ENCODE measurements at places on chromosomes 7 and 10.

- no peak for DNase-seq
Observed at GRCh38 chr7:111594602-111595001, 32.3 kb upstream of the IMMP2L start.

DNA sequence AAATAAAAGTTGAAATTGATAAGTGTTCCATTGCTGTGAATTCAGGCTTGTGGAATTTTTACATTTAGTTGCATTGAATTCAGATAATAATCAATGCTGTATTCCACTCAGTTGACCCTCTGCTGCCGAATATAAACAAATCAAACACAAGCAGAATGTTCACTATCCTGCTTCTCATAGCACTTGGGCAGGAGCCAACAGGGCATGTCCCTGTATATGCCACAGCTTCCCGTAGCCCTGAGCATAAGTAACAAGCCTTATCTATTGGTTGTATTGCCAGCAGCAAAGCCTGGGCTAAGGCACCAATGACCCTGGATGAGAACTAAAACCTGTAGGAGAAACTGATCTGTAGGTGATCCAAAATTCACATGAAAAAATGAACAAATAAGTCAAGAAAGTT lies 145.9 kb downstream of the ARHGAP12 start:
- no peak for DNase-seq

DNA sequence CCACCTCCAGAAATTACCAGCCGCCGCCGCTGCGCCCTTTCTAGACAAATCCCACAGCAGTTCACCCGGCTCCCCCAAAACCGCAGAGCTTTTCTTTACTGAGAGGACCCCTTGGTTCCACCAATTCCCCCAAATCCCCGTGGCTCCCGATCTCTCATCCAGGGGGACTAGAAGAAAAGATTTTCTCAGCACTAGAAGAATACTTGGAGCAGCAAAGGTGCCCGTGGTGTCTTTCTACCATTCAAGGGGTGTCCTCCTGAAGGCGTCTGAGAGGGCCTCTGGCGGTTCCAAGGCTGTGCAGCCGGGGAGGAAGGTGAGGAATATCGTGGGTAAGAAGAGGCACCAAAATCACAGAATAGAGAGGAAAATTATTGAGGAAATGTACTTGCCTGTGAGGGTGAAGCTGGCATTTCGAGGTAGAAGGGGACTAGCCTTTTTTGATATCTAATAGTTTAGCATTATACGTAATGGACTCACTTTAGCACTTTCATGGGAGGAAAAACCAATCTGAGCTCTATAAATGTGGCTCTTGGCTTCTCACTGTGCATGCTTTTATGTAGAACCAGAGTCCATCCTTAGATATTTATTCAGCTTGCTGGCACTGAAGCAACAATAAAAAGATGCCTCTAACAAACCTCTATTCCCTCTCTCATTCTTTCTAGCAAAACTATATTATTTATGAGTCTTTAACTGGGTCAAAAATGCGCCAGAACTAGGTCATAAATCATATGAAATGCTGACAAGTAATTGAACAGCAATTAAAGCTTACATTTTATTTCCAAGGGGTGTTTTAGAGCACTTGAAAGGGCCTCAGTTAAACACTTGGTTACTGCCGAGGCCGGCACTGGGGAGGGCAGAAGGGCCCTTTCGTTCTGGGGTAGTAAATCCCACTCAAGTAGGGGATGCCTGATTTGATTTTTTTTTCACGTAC lies 13.8 kb upstream of the HOXA2 start:
- DNase-seq = no peak

DNA sequence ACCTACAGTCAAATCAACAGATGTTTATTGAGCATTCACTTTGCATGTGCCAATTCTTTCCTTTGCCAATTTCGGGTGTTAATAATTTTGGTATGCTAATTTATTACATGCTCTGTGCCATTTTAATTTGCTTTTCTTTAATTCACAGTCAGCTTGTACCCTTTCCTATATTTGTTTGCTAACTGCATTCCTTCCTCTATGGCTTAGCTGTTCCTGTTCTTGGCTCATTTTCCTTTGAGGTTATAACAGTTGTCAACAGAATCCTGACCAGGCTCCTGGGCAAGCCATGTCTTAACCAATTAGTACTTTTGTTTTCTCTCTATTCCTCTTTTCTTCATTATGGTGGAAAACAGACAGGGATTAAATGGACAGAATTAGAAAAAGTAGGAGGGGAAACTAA lies 73.6 kb upstream of the RPA3 start:
- no peak for DNase-seq

DNA sequence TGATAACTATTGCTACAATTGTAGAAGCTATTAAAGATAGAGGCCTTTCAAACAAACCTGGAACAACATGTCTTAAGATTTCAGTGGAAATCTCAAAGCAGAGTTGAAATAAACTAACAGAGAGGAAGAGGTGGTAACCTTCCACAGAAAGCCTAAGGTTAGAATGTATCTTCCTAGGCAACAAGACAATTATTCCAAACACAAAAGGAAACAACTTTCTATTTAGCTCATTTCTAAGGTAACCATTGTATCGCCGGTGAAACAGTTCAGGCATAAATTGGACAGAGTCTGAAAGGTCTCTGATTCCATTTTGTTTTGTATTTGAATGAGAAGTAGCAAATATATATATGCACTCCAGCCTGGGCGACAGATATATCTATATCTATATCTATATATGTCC lies 30.7 kb upstream of the HYCC1 start:
- DNase-seq = no peak

DNA sequence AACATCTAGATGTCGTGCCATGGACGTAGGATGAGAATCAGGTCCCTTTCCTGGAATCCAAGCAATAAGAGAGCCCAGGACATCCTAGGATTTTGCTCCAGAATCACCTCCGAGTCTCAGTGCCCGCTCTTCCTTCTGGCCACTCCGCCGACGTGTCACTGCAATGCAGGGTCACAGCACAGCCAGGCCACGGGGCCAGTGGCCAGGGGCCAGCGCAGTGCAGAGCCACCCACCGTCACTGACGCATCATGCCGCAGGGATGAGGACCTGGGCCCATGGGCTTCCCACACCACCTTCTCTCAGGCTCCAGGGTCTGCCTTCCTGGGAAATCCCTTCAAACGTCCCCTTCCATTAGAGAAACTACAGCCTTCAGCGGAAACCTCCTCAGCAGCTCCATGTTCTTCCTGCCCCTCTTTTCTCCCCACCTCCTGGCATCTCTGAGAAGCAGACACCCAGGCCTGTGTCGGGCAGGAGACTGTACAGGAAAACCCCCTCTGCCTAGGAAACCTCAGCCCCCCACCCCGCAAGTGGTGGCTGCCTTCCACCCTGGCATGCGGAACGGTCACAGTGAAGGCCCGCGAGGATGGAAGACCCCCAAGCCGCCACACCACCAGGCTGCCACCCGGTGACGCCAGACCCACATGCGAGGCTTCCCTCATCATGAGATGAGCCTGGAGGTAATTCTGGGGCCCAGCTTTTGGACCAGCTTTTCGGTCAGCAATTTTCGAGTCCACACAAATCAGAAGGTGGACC lies 32.1 kb downstream of the STK32C start:
- DNase-seq = no peak

- DNase-seq = no peak
Observed at GRCh38 chr7:140146574-140146973, 30.2 kb downstream of the KDM7A start.

GRCh38 chr10:109866995-109867635 lies 56.2 kb downstream of the XPNPEP1 start:
- DNase-seq = no peak

- no peak for DNase-seq
Observed at GRCh38 chr10:70942725-70943124, 54.4 kb upstream of the PCBD1 start.

DNA sequence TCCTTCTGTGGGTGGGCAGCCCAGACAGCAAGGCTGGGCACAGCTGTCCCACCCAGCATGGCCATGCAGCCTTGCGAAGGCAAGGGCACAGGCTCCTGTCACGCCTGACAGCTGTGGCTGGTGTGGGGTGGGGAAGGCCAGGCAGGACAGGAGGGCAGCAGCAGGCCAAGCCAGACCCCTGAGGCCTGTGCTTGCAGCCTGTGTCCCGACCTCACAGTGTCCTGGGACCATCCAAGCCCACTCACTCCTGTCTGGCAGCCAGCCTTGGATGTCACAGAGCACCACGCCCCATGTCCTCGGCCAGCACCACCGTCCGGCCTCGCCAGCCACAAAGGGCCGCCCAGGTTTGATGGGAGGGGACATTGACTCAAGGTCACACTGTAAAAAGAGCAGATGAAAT lies 85.5 kb upstream of the LRRC4 start:
- DNase-seq = peak; percentile 4

GRCh38 chr7:36736090-36736898 lies 12.0 kb upstream of the AOAH start:
- no peak for DNase-seq

DNA sequence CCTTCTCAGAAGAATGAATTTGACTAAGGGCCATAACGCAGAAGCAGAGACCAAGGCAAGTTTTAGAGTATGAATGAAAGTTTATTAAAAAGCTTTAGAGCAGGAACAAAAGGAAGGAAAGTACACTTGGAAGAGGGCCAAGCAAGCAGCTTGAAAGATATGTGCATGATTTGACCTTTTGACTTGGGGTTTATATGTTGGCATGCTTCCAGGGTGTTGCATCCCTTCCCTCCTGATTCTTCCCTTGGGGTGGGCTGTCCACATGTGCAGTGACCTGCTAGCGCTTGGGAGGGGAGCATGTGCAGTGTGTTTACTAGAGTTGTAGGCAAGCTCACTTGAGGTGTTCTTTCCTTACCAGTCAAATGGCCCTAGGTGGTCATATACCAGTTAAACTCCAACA lies 37.9 kb upstream of the LRRN3 start:
- DNase-seq = no peak

DNA sequence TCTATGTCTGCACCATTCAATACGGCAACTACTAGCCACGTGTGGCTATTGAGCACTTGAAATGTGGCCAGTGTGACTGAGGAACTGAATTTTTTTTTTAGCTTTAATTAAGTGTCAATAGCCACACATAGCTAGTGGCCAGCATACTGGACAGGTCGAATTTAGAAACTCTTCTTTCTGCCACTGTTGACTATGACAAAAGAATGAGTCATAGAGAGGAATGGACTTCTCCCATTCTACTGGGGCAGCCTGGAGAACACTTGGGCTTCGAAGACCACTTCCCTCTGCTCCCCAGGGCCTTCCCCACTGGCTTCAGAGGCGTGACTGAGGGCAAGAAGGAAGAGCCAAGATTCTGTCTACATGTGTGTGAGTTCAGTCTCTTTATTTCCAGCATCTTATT lies 137.5 kb downstream of the SNX10 start:
- no peak for DNase-seq

- DNase-seq = no peak
Observed at GRCh38 chr10:50384898-50385297, 133.6 kb upstream of the ASAH2 start.

DNA sequence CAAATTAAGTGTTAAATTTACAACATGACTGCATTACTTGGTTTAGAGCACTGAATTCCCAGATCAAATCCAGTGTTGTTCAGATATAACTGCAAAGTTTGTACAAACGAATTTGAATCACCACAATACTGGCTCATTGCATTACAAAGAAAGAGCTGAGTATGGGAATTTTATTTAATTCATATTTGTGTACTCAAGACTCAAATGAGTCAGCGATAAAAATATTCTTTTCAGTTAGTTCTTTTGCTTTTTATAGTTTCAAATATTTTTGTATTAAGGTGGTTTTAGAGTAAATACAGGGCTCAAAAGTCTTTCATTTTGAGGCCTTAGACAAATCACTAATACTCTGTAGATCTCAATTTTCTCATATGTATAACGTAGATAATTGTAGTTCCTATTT lies 68.6 kb upstream of the LRGUK start:
- no peak for DNase-seq

DNA sequence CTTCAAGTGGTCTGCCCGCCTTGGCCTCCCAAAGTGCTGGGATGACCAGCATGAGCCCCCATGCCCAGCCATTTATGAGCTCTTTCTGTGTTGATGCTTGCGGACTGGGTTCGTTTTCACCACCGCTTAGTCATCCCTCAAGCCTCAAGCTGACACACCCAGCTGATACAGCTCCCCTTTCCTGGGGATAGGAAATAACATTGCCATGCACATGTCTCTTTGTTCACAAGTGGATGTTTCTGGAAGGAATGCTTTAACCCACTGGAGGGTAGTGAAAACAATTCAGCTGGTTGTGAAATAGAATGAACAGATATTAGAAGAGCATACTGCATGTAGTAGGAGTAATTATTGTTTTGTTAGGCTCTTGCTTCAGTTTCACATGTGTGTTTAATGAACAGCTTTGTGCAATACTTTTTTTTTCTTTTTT lies 8.5 kb upstream of the METTL27 start:
- no peak for DNase-seq

DNA sequence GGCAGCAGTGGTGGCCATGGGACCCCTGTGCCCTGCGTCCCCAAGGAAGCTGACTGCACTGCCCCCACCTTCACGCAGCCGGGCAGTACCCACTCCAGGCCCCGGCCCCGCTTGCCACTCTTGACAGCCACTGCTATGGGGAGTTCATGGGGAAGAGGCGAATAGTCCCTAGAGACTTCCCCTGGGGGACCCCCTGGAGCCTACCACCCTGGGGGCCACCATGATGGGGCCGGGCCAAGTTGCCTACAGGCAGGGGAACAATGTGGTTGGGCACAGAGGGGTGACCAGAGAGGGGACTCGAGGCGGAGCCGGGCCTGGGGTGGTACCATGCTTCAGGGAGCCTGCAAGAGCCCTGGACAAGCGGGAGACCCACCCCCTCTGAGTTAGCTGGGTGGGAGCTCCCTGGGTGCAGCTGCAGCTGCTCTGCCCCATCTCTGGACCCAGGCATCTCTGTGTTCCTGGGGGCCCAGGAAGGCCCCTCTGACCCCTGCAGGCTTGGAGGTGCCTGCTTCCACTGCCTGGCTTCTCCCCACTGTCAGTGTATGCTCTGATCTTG lies 567.6 kb downstream of the GRM8 start:
- DNase-seq = no peak

DNA sequence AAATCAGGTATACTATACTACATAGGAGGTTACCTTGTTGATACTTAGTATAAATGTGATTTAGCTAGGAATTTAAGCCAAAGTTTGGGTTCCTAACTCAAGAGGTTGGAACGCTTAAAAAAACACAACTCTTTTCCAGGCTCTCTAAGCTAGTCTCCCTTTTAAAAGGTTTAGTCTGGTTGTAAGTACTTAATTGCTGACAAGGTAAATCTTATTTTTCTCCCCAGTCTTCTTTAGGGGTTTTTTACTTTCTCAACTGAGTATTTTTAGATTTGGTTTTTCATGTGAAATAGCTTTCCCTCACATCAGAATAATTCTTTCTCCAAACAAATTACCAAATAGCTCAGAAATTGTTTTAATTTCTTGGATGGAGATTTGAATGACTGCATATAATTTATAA lies 20.8 kb upstream of the CTTNBP2 start:
- no peak for DNase-seq
